ENCODE measurements at places on chromosomes 6 and 20.

DNA sequence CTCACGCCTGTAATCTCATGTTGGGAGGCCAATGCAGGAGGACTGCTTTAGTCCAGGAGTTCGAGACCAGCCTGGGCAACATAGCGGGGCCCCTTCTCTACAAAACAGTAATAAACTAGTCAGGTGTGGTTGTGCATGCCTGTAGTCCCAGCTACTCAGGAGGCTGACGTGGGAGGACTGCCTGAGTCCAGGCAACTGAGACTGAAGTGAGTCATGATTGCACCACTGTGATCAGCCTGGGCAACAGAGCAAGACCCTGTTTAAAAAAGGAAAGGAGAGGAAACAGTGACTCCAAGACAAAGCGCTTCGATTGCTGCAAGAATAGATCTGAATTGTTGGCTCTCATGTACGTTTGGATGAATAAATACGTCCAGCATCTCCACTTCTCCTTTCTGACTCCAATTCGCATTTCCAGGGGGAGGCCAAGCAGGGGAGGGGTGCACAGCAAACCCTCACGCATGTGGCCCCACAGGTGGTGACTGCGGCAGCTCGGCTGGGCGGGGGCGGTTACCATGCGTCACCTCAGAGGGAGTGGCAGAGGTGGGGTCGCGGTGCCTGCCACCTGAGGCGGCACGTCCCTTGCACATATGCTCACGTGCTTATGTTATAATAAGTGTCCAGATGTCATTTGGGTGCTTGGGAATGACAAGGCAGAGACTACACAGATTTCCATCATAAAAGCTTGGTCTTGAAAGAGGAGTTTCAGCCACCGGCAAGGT is 95.1 kb upstream of the MPC1 start:
- no peak for DNase-seq

GRCh38 chr6:105021399-105021798 is 64.5 kb downstream of the LIN28B start:
- DNase-seq, result no peak

DNA sequence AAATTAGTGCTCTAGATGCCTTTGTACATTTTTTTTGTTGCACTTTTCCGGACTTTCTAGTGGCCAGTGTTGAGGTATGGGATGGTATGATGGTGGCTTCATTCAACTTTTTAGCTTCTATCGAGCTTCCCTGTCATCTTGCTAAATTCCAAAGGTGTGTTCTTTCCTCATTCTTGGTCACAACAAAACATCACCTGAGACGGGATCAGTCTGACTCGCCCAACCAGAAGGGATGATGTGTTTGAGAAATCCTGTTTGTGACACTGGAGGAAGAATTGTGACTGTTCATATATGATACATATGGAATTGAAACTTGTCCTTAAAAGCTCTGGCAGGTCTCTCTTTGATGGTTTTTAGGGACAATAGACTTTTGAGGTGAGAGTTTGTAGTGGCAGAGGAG is 33.8 kb downstream of the KCNS1 start:
- DNase-seq, result no peak

DNA sequence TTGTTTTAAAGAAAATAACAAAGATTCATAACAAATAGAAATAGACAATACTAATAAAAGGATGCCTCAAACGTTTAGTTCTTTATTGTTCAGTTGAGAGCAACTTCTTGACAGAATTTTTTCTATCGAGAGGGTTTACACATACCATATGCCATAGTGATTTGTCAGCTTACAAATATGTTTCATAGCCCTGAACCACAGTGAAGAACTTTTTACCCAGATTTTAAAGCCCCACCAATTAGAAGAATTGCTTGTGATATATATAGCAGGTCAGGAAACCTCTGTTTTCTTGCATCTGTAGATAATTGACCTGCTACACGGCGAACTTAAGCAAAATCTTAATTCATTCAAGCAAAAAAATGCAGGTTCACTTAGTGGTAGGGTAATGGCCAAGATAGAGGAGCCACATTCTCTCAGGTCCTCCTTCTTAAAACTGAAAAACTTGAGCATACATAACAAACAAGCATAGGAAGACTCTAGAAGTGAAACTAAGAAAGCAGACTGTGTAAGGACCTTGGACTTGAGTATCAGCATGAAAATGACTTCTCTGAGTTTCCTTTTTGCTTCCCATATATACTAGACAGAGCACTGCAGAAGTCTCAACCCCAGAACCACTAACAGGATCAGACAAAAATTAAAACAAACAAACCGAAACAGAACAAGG is 39.5 kb downstream of the CRISP1 start:
- DNase-seq, result no peak

GRCh38 chr20:34515484-34516246 is 557 bp upstream of the DYNLRB1 start:
- DNase-seq, result no peak

- no peak for DNase-seq
Measured at GRCh38 chr6:139239064-139239463, 52.7 kb downstream of the TXLNB start.

DNA sequence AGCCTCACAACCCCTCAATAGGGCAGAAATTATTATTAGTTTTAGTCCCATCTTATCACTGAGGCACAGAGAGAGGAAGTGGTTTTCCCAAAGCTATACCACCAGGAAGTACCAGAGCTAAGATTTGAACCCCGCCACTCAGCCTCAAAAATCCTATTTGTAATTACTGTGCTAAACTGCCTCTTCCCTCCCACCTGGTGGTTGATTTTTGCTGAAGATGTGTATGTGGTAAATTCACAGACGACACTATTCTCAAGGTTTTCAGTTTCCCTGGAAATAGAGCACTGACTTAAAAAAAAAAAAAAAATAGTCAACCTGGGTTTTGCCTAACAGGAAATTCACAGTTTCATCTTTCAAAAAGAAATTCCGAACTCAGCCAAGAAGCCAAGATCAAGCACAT is 57.9 kb downstream of the TSHZ2 start:
- DNase-seq, result no peak

DNA sequence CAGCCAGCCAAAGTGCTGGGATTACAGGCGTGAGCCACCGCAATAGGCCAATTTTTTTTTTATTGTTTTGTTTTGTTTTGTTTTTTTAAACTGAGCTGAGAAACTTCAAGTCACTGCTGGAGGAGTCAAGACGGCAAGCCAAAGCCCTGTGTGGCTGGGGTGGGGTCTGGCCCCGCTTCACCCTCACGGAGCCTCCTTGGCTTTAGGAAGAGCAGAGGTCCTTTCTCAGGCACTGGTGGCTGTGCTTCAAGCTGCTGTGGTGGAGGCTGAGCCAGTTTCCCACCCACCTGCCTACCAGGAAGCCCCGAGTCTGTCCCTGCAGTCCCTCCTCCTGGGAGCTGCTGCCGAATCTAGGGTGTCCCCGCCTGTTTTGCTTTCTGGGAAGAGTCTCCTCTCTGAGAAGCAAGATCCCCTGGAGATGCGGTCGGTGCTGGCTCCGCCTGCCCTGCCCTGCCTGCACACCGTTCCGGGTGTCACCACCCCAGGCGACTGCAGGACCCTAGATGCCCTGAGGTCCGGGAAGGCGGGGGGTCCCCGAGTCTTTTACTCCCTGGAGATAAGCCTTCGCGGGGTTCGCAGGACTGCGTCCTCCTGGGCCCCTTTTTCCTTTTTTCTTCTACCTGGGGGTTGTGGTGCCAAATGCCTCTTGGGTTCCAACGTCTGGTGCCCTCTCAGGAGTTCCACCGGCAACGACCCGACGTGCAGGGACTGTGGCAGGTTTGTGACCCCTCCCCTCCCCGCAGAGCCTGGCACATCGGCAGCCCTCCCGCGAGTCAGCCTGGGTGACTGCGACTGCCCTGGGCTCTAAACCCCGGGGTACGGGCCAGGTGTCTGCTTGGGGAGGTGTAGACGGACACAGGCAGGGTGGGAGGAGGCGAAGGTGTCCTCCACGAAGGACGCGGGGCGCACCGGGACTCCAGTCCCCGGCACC is 100.7 kb downstream of the TAF4 start:
- DNase-seq, result peak; percentile 20

DNA sequence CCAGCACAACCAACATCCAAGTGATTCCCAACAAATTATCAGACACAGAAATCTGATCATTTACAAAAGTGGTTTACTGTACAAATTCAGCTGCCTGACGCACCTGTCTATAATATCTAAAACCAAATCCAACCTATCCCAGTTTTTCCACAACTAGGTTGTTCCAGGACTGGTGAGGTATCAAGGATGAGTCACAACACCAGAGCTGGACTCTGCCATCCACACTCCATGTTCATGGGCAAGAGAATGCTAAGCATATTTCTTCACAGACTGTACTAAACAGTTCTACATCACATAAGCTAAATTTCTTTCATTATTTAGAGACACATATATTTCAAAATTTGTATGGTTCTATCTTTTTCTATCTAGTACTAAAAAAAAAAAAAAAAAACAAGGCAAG is 141.6 kb downstream of the BTBD9 start:
- DNase-seq, result no peak

DNA sequence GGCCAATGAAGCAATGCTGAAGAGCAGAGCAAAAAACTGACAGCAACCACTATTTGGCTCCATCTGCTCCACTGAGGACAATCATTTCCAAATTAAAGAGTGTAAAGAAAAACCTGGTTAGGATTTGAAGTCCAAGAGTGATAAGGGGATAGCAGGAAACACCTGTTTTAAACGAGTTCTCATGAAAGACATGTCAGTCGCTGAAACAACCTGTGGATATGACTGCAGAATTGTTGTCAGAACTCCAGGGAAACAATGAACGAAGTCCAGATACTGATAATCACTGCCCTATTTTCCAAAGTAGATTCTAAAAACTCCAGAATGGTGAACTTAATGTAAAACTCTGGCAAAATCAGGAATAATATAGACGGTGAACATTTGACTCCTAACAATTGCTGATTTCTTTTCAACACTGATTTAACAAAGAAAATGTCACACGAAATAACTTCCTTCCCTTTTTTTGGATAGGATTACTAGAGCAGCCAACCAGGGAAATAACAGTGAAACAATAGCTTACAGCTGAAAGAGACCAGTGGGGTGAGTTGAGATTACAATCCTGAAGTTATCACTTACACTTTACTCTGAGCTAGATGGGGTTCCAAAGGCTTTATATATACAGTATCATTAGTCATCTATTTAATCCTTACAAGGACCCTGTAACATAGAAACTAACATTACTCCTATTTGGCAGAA is 83.7 kb downstream of the ELOVL5 start:
- no peak for DNase-seq

DNA sequence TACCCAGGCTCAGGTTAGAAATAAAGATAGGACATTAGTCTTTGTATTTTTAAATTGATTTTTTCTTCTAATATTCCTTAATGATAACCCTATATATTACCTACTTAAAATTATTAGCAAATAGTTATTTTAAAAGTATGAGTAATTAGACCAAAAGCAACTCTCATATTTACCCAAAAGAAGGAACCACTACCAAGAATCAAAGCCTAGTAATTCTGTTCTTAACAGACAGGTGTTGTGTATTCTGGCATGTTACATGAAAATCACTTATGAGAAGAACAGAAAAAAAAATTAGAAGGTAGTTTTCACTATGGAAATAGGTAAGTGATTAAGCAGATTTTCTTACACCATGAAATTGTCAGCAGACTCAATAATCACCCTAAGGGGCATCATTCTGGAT is 105.1 kb downstream of the ATG5 start:
- no peak for DNase-seq

GRCh38 chr6:4948781-4949450 is 54.9 kb downstream of the RPP40 start:
- no peak for DNase-seq

GRCh38 chr6:35808688-35809087 is 3.5 kb downstream of the LHFPL5 start:
- DNase-seq, result no peak

DNA sequence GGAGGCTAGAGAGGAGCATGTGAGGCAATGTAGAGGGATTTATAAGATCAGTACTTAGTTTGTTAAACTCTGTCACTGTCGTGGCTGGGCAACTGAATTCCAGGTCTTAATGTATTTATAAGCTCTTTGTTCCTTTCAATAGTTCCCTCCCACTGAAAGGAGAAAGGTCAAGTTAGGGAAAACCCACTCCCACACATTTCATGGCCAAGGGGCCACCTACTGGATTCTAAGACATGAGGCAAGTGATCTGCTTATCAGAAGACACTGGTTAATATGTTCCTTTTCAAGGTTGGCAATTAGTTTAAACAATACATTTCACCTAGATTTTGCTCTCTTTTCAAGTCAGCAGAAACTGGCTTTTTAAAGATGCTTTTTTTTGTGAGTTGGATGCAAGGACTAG is 5.4 kb upstream of the GSTA5 start:
- DNase-seq, result no peak

DNA sequence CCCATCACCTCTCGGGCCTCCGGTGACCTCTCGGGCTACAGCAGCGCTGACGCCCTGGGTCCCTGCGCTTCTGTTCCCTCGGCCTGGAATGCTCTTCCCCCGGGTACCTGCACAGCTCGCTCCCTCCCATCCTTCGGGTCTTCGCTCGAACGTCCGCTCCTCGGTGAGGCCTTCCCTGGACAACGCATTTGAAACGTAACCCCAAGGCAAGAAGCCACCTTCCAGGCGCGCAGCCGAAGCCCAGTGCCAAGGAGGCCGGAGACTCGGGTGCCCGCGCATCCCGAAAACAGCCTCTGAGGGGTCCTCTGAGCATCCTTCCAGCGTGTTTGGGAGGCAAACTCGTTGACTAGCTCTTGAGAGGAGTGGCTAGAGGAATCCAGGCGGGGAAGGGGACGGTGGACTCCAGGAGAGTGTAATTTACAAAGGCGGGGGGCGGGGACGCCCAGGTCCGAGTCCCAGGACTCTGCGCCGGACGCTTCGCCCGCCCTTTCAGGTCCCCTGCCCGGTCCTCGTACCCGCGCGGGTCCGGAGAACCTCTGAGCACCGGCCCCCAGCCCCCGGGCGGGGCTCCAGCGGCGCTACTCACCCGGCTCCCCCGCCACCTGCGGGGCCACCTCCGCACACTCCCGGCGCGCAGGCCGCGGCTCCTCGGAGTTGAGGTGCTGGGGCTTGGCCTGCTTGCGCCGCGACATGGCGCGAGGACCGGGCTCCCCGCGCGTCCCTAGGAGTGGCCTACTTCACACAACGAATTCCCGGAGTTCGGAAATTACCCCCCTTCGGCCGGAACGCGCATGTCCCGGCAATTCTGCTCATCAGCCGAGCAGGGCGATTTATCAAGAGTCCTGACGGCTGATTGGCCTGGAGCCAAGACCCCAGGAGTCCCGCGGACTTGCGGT is 86.8 kb downstream of the ZFP64 start:
- DNase-seq, result no peak

Data from Right ventricle myocardium superior (tissue), 1 donor.